ENCODE measurements at places on chromosomes 1 and 21.

DNA sequence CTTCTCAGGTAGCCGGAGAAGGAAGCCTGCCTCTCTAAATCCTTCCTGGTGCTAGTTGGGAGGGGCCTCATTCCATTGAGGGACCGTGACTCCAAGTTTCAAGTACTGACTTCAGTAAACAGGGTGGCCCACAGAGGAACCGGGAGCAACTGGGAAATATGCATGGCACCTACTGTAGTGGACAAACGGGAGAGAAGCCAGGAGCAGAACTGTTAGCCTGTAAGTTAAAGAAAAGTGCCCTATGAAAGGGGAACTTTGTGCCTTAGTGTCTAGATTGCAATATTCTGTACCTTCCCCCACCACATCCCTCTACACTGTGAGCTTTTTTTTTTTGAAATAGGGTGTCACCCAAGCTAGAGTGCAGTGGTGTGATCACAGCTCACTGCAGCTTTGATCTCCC, 33.2 kb upstream of the KANK4 start:
- no peak for DNase-seq

GRCh38 chr1:220924331-220924970, 45.2 kb downstream of the HLX start:
- DNase-seq = no peak

DNA sequence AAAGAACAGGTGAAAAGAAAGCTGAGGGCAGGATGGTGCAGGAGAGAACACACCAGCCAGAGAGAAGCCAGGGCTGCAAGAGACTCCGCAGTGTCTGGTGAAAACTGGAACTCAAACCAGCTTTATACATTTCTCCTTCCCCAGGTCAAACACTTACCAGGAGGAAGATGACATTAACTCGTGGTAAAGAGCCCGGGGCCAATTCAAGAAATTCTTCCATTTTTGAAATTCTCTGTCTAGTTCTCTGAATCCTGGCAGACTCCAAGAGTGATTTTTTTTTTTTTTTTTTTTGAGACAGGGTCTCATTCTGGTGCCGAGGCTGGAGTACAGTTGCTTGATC, 25.8 kb upstream of the SIPA1L2 start:
- no peak for DNase-seq

DNA sequence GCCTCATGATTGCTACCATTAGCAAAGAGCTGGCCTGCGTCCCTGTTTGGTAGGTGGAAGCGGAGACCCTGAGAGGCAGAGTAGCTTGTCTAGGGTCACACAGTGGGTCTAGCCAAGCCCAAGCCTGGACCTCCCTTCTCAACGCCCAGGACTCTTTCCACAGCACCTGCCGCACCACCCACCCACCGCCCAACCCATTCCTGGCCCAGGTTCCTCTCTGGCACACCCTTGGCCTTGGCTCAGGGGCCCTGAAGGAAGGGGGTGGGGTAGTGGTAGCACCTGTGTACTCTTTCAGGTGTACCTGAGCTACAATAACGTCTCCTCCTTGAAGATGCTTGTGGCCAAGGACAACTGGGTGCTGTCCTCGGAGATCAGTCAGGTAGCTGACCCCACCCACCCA, 19.3 kb downstream of the FAM151A start:
- DNase-seq = no peak

GRCh38 chr1:88488237-88488636, 195.8 kb upstream of the PKN2 start:
- no peak for DNase-seq

DNA sequence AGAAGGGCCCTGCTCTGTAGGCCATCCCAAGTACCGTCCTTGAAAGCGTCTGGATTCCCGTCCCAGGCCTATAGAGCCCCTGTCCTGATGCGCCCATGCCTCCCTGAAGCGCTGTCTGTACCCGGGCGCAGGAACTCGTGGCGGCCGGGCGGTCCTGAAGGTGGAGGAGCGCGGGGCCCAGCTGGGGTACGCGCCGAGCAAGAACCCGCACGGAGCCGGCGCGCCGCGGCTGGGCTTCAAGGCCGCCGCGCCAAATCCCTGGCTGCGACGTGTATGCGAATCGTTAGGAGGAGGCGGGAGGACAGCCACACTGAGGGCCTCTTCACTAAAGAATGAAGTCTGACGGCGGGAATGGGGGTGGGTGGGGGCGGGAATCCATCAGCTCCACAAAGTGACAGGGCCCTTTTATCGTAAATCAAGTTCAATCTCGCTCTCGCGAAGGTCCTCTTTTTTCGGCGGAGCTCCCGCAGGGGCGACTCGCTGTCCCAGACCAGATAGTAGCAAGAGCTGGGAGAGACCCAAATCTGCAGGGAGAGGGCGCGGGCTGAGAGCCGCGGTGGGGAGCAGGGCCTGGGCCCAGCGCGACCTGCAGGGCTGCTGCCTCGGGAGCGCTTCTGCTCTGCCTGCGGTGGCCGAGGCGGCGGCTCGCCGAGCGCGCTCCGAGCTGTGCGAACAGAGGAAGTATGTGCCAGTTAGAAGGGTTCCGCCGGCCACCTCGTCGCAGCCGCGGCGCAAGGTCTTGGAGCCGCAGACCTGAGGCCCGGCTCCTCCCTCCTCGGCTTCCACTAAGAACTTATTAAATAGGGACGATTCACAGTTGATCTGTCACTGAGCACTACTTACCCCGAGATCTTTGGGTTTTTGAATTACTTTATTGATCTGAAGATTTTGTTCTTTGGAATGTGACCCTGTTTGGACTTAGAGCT, 10.4 kb downstream of the BARHL2 start:
- DNase-seq = peak; percentile 58

Data from NCI-H774 (cell line).